ENCODE measurements at places on chromosomes 7 and 10.

DNA sequence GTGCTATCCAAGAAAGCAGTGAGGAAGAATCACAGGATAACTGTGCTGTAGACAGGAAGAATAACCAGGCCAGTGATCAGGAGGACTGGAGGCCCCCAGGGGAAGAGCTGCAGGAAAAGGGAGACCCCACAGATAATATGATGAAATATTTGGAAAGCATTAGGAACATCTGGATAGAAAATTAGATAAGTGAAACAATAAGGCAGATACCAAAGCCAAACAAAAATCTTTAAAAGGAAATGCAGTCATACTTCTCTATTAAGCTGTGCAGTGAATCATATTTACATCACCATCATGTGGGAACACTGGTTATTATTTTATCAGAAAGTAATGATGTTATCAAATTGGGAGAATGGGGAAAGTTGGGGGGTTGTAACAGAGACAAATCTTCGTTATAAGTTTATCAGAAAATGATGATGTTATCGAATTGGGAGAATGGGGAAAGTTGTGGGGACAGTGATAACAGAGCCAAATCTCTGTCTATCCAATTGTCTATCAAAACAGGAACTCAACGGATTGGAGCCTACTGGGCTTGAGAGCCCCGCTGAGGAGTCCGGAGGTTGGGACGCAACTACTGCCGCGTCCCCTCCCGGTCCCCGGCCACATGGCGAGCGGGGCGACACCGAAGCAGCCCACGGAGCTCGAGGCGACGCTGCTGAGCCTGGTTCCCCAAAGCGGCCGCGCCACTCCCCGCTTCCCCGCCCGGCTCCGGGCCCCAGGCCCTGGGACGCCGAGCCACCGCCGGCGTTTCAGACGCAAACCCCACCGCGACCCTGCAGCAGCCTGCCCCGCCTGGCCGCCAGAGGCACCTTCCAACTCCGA, 14.0 kb upstream of the RALA start:
- no peak for DNase-seq

DNA sequence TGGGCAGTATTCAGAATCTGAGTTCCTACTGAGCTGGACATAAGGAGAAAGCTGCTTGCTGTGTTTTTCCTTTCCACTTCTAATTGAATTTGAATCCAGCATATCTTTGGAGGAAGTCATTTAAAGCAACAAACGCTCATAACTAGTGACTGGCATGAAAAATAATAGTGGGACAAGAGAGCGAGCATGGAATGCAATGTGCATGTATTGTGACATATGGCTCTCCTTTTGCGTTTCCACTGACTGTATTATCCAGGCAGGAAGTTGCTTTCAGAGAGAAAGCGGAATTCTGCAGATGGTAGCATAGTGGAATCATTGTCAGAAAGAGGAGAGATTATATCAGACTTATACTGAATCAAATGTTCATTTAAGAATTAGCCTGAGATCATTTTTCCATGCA, 368.6 kb downstream of the REEP3 start:
- DNase-seq = no peak

DNA sequence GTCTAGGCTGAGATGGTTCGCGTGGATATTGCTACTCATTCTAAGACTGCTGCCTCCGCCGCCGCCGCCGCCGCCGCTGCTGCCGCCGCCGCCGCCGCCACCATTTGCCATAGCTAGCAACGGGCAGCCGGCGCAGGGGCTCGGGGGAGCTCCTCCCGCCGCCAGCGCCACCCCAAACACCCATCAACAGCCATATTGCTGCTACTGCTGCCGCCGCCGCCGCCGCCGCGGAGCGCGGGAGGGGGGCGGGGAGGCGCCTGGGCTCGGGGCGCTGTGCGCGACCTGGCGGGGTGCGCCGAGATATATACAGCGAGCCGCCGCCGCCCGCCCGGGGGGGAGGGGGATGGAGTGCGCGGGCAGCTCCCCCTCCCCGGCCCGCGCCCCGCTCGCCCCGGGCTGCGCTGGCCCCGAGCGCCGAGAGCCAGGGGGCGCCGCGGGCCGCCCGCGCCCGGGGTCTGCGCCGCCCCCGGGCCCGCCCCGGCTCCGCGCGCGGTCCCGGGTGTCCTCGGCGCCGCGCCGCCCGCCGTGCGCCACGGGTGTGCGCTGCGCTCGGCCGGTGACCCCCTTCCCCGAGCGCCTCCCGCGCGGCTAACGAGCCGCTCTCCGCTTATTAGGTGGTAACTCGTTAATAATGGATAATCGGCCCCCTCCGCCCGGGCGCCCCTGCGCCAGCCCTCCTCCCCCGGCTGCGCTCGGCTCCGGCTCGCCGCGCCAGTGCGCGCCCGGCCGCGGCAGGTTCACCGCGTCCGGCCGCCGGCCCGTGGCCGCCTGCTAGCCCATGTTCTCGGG, at the start of gene KCNMA1:
KCNMA1 (minus strand) TSS at position 277 of the 789 bp plus-strand sequence.
- no peak for DNase-seq

GRCh38 chr7:75809396-75809795, 4.2 kb downstream of the CCL24 start:
- DNase-seq = no peak

GRCh38 chr7:76225379-76225778, 23.7 kb downstream of the SRRM3 start:
- DNase-seq = no peak

DNA sequence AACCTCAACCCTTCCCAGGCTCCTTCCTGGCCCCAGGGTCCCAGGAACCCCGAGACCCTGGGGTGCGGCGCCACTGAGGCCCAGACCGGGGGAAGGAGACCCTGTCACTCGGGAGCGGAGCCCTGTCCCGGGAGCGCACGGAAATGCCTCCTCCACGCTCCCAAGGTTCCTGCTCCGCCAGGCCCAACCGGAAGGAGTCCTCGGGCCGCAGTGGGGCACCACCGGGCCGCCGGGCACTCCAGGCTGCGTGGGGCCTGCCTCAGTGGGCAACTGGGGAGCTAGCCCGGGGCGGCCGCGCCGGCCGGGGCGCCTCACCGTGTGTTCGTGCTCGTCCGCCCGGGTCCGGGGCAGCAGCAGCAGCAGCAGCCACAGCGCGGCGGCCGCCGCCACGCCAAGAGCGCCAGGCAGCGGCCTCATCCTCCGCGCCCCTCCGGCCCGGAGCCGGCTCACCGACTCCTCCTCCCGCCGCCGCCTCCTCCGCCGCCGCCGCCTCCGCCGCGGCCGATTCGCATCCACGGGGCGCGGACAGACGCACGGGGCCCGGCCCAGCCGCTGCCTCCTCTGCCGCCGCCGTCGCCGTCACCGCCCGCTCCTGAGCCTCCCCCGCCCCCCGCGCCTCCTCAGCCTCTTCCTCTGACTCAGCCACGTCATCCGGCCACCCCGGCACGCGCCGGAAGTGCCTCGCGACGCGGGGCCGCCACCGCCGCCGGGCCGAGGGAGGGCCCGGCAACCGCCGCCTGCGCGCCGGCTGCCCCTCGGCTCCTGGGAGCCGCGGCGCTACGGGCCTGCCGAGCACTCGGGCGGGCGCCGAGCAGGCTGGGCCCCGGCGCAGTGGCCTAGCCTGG, at the start of gene TM9SF3:
TM9SF3 (minus strand) TSS at position 594 of the 845 bp plus-strand sequence; CDS start at position 417, 177 bp downstream.
- peak; percentile 83 for DNase-seq

DNA sequence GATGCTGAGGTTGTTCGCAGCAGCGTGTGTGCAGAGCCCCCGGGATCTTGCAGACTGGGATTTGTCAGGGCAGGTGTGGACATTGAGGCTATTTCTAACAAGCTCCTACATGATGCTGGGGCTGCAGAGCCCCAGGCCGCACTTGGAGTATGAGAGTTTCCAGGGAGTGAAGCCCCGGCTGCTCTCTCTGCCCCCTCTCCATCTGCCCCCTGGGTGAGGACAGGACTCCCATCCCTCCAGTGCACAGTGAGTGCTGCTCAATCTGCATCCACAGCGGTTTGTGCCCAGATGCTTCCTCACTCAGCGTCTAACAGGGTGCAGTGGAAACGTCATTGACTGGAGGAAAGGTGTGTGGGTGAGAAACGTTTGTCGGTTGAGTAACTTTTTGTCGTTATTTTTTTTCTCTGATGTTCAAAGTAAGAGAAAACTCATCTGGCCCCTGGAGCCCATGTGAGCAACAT, 25.3 kb downstream of the IL2RA start:
- DNase-seq = no peak

- no peak for DNase-seq
Observed at GRCh38 chr7:124813994-124814798, 48.6 kb upstream of the GPR37 start.

- DNase-seq = no peak
Observed at GRCh38 chr7:106895246-106895864, 30.3 kb downstream of the PIK3CG start.

DNA sequence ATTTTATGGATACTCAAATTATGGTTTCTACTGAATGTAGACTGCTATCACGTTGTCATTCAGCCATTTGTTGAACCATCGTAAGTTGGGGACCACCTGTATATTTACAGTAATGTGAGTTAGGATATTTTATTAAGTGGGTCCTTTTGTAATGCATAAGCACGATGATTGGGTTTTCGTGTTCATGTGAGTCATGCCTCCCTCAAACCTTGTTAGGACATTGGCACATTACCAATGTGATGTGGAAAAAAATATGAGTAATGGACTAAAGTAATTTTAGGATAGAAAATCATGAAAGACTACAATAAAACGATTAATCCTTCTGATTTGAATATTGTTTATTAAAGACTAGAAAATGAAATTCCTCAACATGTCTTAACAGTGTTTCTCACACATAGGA, 8.7 kb downstream of the SMC3 start:
- DNase-seq = no peak

GRCh38 chr10:52208365-52208764, 105.7 kb upstream of the DKK1 start:
- no peak for DNase-seq

DNA sequence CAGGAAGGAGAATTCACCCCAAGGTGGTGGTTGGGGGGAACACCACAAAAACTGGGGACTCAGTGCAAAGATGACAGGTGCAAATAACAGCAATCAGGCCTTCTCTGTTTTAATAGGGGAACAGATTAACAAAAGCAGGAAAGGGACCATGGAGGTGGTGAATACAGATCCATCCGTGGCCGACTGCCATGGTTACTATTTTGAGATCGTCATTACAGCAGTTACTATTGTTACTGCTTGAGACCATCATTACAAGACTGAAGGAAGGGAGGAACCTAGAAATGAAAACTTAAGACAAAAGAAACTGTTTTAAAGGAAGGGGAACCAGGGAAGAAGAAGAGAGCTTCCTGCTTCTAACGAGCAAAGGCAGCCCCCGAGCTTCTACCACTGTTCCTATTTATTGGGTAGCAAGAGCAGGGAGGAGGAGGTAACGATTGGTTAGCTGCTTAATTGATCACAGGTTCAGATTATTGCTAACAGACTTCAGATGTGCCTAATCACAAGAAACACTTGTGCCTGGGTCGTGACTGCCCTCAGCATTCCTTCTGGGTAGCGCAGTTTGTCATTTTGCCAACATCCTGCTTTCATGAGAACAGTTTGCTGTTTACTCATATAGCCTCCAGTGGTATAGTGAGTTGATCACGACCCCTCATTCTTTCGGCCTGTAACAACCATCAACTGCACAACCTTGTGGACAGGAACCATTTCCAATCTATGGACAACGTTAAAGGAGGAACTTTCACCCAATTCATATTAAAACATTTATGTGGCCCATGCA, 216.3 kb downstream of the CHCHD3 start:
- no peak for DNase-seq

DNA sequence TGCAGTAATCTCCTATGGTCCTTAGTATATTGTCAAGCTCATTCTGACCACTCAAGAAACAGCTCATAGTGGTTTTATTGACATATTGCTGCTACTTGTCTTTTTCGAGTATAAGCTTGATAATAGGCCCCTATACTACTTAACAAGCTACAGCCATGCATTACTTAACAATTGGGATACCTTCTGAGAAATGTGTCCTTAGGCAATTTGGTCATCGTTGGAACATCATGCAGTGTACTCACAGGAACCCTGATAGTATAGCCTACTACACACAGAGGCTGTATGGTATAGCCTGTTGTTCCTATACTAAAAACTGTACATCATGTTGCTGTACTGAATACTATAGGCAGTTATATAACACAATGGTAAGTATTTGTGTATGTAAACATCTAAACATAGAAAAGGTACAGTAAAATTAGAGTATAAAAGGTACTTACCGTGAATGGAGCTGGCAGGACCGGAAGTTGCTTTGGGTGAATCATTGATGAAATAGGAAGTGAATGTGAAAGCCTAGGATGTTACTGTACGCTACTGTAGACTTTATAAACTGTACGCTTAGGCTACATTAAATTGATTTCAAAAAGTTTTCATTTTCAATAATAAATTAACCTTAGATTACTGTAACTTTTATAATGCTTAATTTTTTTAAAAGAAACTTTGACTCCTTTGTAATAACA, 160.9 kb downstream of the LRRC4 start:
- DNase-seq = no peak
